WTC11 (cell line): ENCODE measurements at places on chromosomes 2 and 18.
A peak's percentile ranks its signal among the peaks of the same experiment; 100 is the strongest.

GRCh38 chr2:168030862-168031624 lies 216.4 kb downstream of the STK39 start:
- no peak for DNase-seq
- H3K4me1 ChIP-seq = no peaks in the 10 kb centered on the region
- no peak overlapping the region for H3K4me3 ChIP-seq
- H3K36me3 ChIP-seq = no peaks in the 10 kb centered on the region

DNA sequence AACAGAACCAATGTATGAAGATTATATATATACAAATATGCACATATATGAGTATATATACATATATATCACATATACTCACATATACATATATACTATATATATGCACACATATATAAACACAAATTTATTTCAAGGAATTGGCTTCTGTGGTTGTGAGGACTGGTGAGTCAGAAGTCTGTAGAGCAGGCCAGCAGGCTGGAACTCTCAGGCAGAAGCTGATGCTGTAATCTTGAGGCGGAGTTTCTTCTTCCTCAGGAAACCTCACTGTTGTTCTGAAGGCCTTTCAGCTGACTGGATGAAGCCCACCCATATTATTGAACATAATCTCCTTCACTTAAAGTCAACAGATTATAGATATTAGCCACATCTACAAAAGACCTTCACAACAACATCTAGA lies 143.9 kb upstream of the CREB1 start:
- H3K4me1 ChIP-seq = peaks cover 7% of the 10 kb centered on the region
- DNase-seq = no peak
- H3K36me3 ChIP-seq = peaks cover 5% of the 10 kb centered on the region

GRCh38 chr2:170222298-170222697 lies 44.4 kb downstream of the MYO3B start:
- H3K27me3 ChIP-seq = peaks cover 7% of the 10 kb centered on the region
- no peak overlapping the region for H3K4me3 ChIP-seq
- peaks cover 3% of the 10 kb centered on the region for H3K36me3 ChIP-seq
- H3K27ac ChIP-seq = peak overlapping the region; percentile 98
- peaks cover 49% of the 10 kb centered on the region for H3K4me1 ChIP-seq
- DNase-seq = no peak

- DNase-seq = no peak
- no peaks in the 10 kb centered on the region for H3K27me3 ChIP-seq
- H3K4me3 ChIP-seq = no peak overlapping the region
- H3K36me3 ChIP-seq = peaks cover 3% of the 10 kb centered on the region; the same call in 1 of the 2 replicates
Observed at GRCh38 chr2:88660622-88661021, 30.9 kb upstream of the RPIA start.

- no peak overlapping the region; the same call in 1 of the 2 replicates for H3K27ac ChIP-seq
- no peak overlapping the region for H3K4me3 ChIP-seq
- no peaks in the 10 kb centered on the region for H3K36me3 ChIP-seq
- H3K4me1 ChIP-seq = peaks cover 36% of the 10 kb centered on the region
- H3K27me3 ChIP-seq = no peaks in the 10 kb centered on the region; the same call in 1 of the 2 replicates
Observed at GRCh38 chr2:85871494-85872164, 17.2 kb downstream of the ST3GAL5 start.

DNA sequence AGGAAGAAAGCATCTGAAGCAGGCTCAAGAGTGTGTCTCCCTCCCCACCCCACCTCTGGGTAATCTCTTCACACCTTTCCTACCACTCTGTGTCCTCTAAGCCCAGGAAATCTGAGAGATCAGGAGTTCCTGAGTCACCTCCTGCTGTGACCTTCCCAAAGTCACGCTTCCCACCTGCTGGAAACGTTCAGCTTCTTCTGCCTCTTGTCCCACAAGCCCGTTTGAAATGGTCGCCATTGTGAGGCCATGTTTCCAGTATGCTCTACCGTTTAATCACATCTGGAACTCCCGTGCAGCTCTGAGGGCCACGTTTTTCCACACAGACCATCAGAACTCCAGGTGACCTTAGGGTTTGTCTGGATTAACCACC lies 25.9 kb downstream of the GREB1 start:
- peaks cover 8% of the 10 kb centered on the region; the same call in 1 of the 2 replicates for H3K36me3 ChIP-seq
- H3K4me3 ChIP-seq = no peak overlapping the region
- no peaks in the 10 kb centered on the region for H3K27me3 ChIP-seq
- no peak for DNase-seq
- H3K4me1 ChIP-seq = peaks cover 47% of the 10 kb centered on the region

GRCh38 chr2:48337871-48338270 lies 192.1 kb upstream of the STON1 start:
- H3K36me3 ChIP-seq = no peaks in the 10 kb centered on the region
- H3K27ac ChIP-seq = no peak overlapping the region
- no peak for DNase-seq
- no peaks in the 10 kb centered on the region for H3K27me3 ChIP-seq

DNA sequence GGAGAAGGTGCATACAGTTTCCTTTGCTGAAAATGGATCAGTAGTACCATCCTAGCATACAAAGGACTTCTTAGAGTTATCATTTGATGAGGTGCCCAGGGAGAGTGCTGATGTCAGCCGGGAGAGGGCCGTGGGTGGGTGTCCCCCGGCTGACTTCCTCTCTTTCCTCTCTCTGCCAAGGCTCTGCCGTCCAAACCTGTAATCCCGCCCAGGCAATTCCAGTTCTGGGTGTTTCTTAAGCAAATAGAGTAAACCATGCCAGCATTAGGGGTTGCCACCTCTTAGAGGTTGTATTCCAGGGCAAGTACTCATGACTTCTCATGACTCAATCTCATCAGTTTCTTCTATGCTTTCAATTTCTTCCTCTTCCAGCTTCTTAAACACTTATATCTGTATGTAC lies 117.2 kb downstream of the GATA6 start:
- no peaks in the 10 kb centered on the region for H3K27me3 ChIP-seq
- DNase-seq = no peak
- H3K36me3 ChIP-seq = no peaks in the 10 kb centered on the region

- no peaks in the 10 kb centered on the region for H3K36me3 ChIP-seq
- no peak for DNase-seq
- peaks cover 16% of the 10 kb centered on the region for H3K27me3 ChIP-seq
- peaks cover 14% of the 10 kb centered on the region for H3K4me1 ChIP-seq
- no peak overlapping the region for H3K4me3 ChIP-seq
- H3K27ac ChIP-seq = no peak overlapping the region
Observed at GRCh38 chr18:79511671-79512301, 116.1 kb downstream of the NFATC1 start.

DNA sequence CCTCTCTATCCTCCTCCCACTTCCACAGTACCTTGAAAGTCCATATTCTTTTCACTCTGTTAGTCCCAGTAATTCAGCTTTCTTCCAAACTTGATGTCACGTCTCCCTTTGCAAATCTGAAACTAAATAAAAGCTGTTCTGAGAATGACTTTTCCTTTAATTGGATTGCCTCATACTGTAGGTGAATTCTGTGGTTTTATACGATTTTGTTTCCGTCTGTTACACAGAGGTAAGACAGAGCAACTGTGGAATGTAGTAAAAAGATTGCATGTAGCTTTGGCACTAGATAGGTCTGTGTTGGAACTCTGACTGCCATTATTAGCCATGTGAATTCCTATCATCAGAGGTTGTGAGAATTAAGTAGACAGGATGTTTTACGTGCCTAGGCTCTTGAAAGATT lies 25.9 kb downstream of the MALT1 start:
- H3K27ac ChIP-seq = no peak overlapping the region; the same call in 1 of the 2 replicates
- peaks cover 16% of the 10 kb centered on the region for H3K4me1 ChIP-seq
- H3K4me3 ChIP-seq = no peak overlapping the region
- H3K27me3 ChIP-seq = no peaks in the 10 kb centered on the region
- DNase-seq = no peak
- H3K36me3 ChIP-seq = peaks cover 18% of the 10 kb centered on the region

DNA sequence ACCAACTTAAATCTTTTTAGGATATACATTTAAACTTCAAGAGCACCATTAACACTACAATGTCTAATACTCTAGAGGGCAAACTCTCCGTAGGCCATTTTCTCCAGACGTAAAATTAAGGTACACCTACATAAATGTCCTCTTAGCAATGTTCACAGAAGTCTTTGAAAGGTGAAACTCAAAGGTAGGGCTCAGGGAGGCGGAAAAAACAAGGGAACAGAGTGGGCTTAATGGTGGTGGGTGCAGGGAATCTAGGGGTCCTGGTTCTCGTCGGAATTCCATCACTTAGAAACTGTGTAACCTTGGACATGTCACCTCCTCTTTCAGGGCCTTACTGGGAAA lies 668 bp downstream of the NFU1 start:
- peak overlapping the region; percentile 93 for H3K4me3 ChIP-seq
- H3K4me1 ChIP-seq = peaks cover 29% of the 10 kb centered on the region
- H3K36me3 ChIP-seq = peaks cover 6% of the 10 kb centered on the region; the same call in 1 of the 2 replicates
- peak overlapping the region; percentile 87 for H3K27ac ChIP-seq
- no peak for DNase-seq

DNA sequence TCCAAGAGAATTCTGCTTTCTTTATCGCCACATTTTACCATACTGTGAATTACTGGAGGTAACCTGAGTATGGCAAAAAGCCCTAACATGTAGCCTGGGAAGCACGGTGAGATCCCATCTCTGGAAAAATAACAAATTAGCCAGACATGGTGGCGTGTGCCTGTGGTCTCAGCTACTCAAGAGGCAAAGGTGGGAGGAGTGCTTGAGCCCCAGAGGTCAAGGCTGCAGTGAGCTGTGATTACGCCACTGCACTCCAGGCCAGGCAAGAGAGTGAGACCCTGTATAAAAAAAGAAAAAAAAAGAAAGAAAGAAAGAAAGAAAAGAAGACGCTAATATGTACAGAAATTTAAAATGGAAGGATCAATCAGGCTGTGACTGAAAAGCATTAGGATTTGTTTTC lies 57.7 kb upstream of the SESTD1 start:
- no peaks in the 10 kb centered on the region for H3K36me3 ChIP-seq
- H3K27ac ChIP-seq = no peak overlapping the region
- no peak for DNase-seq
- no peaks in the 10 kb centered on the region for H3K4me1 ChIP-seq

- peak overlapping the region; percentile 84 for H3K4me3 ChIP-seq
- H3K27ac ChIP-seq = peak overlapping the region; percentile 70; the same call in 1 of the 2 replicates
- DNase-seq = no peak
- H3K27me3 ChIP-seq = no peaks in the 10 kb centered on the region
- H3K4me1 ChIP-seq = peaks cover 39% of the 10 kb centered on the region
- peaks cover 23% of the 10 kb centered on the region for H3K36me3 ChIP-seq
Observed at GRCh38 chr2:197707316-197708213, 2.4 kb downstream of the MARS2 start.

- H3K27me3 ChIP-seq = no peaks in the 10 kb centered on the region
- no peak overlapping the region for H3K4me3 ChIP-seq
- no peaks in the 10 kb centered on the region for H3K36me3 ChIP-seq
- no peaks in the 10 kb centered on the region for H3K4me1 ChIP-seq
Observed at GRCh38 chr2:198901894-198902293, 555.8 kb downstream of the SATB2 start.

DNA sequence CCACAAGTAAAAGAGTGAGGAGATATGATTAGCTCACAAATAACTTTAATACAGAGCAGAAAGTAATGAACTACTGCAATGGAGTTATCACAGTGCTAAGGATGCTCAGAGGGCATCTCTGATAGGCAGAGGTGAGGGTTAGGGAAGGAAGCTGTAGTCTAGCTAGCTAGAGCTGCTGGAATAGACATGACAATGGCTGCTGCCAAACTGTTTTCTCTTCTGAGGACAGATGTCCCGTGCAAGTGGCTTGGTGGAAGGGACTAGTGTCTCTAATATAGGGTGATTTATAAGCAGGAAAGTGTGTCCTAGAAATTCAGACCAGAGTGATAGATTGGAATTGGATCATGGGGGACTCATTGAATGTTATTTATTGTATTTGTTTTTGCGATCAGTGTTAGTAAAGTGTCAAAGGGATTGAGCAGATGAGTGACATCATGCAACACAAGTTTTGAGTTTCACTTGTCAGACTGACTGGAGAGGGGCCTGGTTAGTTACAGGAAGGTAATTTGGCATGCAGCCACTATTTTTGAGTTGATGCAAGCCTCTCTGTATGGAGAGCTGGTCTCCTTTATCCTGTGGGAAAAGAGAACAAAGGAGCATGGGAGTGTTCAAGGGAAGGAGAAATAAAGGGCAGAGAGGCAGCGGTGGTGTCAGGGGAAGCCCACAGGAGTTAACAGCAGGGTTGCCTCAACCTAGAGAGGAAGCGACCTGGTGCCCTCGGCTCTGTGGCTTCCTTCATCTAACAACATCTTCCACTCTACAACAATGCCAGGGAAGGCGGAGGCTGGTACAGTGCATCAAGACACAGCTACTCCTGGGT lies 1.9 kb downstream of the CTLA4 start:
- no peaks in the 10 kb centered on the region for H3K36me3 ChIP-seq
- no peaks in the 10 kb centered on the region for H3K4me1 ChIP-seq
- H3K27me3 ChIP-seq = no peaks in the 10 kb centered on the region
- H3K4me3 ChIP-seq = no peak overlapping the region

- DNase-seq = no peak
- H3K36me3 ChIP-seq = no peaks in the 10 kb centered on the region
- peaks cover 22% of the 10 kb centered on the region for H3K4me1 ChIP-seq
- H3K4me3 ChIP-seq = peak overlapping the region; percentile 97
- H3K27me3 ChIP-seq = no peaks in the 10 kb centered on the region
Observed at GRCh38 chr2:64018701-64019082, 536 bp downstream of the VPS54 start.

DNA sequence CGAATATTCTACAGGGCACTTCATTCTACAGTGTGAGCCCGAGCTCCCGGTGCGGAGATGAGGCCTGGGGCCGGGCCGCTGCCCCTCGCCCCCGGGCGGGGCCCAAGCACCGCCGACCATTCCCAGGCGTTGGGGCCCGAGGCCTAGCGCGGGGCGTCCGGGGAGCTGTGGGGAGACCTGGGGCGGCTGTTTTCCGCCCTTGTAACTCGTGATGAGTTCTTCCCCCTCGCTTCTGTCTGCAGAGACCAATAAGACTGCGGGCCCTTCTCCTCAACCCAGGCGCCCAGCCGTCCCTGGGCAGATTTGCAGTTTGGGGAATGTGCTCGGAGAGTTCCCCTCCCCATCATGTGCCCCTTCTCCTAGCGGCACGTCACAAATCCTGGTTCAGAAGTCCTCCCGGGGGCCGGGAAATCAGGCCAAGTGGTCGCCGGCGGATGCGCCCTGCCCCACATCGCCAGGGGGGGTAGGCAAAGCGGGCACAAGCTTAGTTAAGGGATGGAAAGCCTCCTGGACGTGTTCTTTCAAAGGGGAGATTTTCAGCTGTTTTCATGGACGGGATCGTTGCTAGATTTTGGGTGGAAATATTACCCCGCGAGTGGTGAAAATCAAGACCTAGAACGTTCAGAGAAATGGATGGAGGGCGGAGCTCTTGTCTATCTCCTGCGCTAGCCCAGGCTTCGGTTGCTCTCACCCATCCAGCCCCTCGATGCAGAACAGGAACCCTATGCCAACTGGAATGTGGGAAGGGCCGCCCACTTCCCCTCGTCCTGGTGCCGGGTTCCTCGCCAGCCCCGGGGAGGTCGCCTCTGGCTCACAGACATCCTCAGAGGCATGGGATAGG lies 18.8 kb upstream of the HAAO start:
- peak; percentile 71 for DNase-seq
- peak overlapping the region; percentile 97 for H3K27ac ChIP-seq
- peaks cover 18% of the 10 kb centered on the region for H3K4me1 ChIP-seq

- H3K27me3 ChIP-seq = no peaks in the 10 kb centered on the region
- no peak overlapping the region for H3K4me3 ChIP-seq
- H3K27ac ChIP-seq = no peak overlapping the region
- H3K36me3 ChIP-seq = no peaks in the 10 kb centered on the region
- no peak for DNase-seq
Observed at GRCh38 chr2:204665771-204666170, 120.5 kb downstream of the PARD3B start.
